ENCODE measurements at places on chromosomes 2 and 18.

GRCh38 chr18:32974421-32975162 lies 201.8 kb upstream of the KLHL14 start:
- DNase-seq: no peak

DNA sequence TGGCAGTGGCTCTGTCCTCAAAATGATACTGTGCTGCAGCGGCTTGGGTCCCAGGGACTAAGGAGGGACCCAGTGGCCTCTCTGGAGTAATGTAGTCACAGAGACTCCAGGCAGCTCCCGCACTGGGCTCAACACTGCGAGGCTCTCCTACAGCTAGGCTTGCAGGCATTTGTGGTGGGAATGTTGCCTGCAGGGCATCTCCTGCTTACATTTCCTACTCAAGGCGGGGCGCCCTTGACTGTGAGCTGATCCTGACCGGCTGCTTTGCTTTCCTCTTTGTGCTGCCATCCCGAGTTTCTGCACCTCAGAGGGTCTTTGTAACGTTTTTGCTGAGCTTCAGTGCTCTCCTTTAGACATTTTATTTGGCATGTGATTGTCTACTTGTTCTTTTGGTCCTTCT lies 177.4 kb upstream of the FN1 start:
- DNase-seq: no peak

GRCh38 chr2:232928551-232929302 lies 58.7 kb downstream of the SNORC start:
- DNase-seq: no peak

DNA sequence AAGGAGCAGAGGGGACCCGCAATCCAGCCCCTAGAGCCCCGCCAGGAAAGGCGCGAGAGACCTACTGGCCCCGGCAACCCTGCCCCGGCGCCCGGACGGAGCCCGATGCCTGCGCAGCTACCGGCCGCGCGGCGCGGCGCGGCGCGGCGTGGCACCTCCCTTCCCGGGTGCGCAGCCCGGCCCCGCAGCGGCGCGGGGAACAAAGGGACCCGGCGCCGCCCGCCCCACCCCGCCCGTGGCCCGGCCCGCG lies 307 bp downstream of the CDH2 start:
- no peak for DNase-seq

DNA sequence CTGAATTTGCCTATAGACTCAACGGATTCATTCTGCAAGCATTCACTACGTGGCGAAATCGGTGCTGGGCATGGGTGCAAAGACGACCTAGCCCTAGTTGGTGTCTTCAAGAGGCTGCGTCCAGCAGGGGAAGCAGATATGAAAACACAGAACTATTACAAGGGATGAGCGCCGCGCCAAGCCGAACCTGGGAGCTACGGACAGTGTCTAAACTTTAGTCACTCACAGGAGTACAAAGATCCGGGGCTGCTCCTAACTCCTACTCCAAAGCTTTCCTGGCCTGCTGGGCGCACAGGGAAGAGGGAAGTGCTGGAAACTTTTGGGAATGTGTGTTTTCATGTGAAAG lies 732 bp upstream of the ANXA4 start:
- DNase-seq: no peak

Data from NCI-H1417 treated with DMSO at 0.1 percent for 48 hours (cell line).